ENCODE measurements at places on chromosomes 12 and 14.

GRCh38 chr12:104279164-104279563 lies 24.4 kb upstream of the EID3 start:
- no peak for DNase-seq

- DNase-seq = peak; percentile 19
These were observed 34.7 kb downstream of the MIA2 start for GRCh38 chr14:39268393-39268792.

DNA sequence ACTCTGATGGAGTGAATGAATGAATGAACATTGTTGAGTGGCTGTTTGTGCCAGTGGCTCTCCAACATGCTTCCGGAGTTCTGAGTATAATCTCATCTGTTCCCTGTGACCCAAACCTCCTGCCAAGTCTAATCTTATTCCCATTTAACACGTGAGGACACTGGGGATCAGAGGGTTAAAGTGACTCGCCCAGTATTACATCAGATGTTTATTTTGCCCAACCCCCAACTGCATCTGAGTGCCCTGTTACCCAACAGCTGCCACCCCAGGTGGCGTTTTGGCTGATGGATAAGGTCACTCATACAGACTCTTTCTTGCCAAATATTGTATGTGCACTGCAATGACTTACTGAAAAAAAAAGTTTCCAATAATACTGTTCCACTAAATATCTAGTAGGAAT lies 210.9 kb downstream of the EXOC5 start:
- no peak for DNase-seq

DNA sequence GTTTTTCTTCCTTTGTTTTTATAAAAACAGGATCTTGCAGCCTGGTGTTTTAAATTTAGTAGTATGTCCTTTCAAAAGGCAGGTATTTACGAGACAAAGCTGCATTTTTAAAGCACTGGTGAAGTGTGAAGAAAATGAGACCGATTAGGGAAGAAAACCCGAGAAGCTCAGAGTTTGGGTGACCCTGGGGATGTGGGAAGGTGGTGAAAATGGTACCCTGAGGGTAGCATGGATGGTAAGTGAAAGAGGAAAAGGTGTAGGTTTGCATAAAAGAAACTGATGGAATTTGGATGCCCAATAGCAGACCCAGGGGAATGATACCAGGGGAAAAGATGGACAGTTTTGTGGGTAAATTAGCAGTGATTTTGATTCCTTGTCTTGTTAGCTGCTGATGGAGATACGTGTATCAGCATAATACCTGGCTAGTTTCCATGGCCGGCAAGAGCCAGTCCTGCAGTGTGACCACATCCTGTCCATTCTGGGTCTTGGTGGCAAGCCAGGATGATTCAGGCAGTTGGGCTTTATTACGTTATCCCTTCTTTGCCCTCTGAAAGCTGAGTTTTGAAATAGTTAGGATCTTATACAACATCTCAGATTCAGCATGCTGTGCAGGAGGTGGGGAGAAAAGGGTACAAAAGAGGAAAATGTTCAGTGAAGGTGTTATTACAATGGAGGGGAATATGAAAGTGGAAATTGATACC lies 8.9 kb downstream of the BICD1 start:
- DNase-seq = peak; percentile 57

GRCh38 chr12:26704684-26705460 lies 128.1 kb downstream of the ITPR2 start:
- DNase-seq = peak; percentile 81

DNA sequence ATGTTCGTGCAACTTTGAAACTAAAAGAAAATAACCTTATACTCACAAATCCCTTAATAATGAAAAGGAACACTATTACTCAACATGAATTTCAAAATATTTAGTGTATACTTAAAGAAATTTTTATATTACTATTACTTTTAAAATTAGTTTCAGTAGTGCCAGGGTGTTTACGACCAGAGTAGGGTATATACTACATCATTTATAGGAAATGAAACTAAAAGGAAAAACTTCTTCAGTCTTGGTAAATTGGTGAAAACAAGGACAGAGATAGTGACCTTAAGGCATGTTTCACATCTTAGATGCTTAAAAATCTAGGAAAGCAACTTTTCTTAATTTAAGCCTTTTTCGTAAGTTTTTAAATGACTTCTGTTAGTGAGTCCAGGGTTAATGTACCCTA lies 4.5 kb downstream of the USP15 start:
- DNase-seq = peak; percentile 54

DNA sequence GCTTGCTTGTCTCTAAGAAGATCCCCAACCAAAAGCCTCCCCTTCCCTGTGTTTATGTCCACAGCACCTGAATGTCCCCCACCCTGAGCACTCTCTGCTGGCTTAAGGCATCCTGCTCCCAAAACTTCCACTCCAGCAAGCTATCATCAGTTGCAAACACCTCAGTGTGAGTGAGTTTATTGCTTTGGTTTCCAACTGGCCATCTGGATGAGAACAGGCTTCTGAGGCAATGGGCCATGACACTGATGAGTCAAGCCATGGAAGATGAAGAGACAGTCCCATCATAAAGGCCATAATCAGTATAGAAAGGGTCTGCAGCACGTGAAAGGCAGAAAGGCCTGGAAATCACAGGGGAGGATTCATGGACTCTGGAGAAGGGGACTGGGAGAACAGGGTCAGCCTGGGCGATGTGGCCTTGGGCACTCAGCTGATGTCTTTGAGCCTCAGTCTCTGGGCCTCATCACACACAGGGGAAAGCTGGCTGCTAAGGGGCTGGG lies 12.8 kb downstream of the CMKLR1 start:
- DNase-seq = no peak

- peak; percentile 44 for DNase-seq
These were observed 108.8 kb upstream of the ARHGAP5 start for GRCh38 chr14:31968107-31968810.

GRCh38 chr12:116615141-116615861 lies 56.1 kb downstream of the MAP1LC3B2 start:
- DNase-seq = no peak

GRCh38 chr12:63206494-63206893 lies 55.5 kb upstream of the AVPR1A start:
- no peak for DNase-seq

DNA sequence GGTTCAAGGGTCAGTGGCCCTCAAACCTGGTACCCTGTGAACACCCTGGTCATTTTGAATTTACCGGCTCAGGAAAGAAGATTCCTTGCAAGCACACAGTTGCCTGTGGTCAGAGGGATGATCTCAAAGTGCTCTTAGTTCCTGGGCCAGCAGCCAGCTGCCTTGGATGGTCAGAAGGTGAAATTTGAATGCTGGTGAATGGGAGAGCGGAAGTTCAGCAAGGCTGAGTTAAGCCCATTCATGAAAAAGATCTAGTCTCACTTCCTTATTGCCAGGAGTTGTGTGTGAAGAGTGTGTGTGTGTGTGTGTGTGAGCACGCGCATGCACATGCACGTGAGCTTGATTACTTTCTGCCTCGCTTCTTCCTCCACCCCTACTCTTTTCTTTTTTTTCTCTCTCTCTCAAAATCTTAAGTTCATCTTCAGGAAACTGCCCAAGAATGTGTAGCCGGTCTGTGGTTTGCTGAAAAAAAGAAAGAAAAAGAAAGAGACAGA lies 155.5 kb upstream of the CCND2 start:
- peak; percentile 98 for DNase-seq

DNA sequence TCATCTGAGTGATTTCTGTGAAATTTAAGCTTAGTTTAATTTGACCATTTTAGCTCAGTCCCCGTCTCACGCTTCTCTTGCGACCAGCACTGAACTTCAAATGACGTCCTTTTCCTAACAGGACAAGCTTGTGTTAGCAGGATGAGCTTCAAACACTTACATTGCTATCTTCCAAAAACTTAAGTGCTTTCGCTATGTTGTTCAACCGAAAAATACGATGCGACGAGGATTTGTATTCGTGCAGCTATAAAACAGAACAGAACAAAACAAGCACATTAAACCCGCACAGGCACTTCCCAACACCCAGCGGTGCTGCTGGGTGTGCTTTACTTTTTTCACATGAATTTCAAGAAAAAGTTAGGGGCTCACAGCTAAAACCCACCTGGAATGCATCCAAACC lies 64.2 kb upstream of the DICER1 start:
- no peak for DNase-seq

GRCh38 chr12:55847033-55847432 lies 4.3 kb upstream of the MMP19 start:
- peak; percentile 67 for DNase-seq

- no peak for DNase-seq
These were observed at the start of gene GALNT16 for GRCh38 chr14:69259527-69260189. Gene GALNT16, plus strand, starts transcription at chr14:69260158. Its CDS starts 133 bp downstream, at chr14:69260291.

- no peak for DNase-seq
These were observed 24.6 kb downstream of the RIMKLB start for GRCh38 chr12:8722286-8722800.
